ENCODE measurements at places on chromosomes 2 and 18.
A peak's percentile ranks its signal among the peaks of the same experiment; 100 is the strongest.

GRCh38 chr2:172564376-172564775 is 8.5 kb downstream of the PDK1 start:
- DNase-seq, result no peak

DNA sequence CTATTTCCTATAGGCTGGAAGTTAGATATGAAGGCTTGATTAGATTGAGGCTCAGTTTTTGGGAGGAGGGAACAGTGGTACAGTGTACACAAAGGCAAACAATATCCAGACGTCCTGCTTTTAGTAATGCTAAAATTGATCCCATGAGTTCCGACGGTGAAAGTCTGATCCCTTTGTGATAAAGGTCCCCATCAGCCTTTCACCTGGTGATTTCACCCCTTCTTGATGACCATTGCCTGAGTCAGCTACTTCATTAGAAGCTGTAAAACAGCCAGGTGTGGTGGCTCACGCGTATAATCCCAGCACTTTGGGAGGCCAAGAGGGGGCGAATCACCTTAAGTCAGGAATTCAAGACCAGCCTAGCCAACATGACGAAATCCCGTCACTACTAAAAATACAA is 29.7 kb downstream of the TWSG1 start:
- no peak for DNase-seq

GRCh38 chr2:132662732-132663131 is 7.3 kb downstream of the LYPD1 start:
- DNase-seq, result no peak

DNA sequence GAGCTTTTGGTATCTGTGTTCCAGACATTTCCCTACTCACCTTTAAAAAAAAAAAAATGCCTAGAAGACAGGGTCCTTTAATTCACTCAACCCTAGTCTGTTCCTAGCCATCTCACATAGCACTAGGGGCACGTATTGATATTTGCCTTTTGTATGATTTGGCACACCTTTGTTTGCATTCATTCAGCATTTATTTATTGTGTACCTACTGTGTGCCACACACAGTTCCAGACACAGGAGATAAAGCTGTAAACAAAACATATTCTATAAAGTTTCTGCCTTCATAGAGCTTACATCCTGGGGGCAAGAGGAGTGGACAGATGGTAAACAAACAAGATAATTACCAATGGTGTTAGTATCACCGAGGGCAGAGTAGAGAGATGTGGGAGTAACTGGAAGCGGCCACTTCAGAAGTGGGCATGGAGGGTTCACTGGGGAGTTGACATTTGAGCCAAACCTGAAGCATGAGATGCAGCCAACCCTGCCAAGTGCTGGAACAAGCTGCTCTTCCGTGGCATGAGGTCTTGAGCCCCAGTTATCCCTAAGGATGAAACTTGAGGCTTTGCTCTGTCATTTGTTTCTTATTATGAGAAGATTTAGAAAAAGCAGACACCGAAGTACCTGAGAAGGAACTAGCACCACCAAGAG is 18.2 kb downstream of the MAPRE2 start:
- no peak for DNase-seq

DNA sequence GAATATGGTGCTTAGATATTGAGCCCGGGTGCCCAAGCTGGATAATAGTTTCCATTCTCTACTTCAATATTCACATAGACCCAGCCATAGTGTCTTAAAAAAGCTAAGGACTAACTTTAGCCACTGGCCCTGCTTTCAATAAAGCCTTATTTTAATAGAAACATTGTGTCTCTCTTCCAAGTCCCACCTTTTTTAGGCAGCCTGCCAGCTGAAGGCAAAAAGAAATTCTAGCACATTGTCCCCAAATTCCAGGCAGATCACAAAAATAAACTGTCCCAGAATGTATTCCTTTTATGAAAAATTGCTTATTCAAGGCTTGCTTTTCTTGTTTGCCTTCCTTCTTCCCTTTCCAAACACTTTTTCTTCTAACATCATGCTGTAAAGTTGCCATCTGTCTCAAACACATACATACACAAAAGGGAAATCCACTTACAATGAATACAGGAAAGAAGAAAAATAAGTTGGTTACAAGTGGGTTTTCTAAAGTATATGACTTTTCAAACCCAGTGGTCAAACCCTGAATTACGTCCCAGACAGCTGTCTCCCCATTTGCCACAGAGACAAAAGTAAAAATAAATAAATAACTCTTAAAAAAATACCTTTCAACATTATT is 778.5 kb downstream of the BCL11A start:
- DNase-seq, result no peak

GRCh38 chr2:176854062-176854461 is 358.5 kb upstream of the HNRNPA3 start:
- DNase-seq, result no peak

- DNase-seq, result no peak
Measured at GRCh38 chr18:47175283-47175897, 774 bp downstream of the IER3IP1 start.

- DNase-seq, result no peak
Measured at GRCh38 chr18:3852321-3852720, 402.3 kb downstream of the TGIF1 start.

- no peak for DNase-seq
Measured at GRCh38 chr18:78753240-78753639, 226.4 kb upstream of the SALL3 start.

DNA sequence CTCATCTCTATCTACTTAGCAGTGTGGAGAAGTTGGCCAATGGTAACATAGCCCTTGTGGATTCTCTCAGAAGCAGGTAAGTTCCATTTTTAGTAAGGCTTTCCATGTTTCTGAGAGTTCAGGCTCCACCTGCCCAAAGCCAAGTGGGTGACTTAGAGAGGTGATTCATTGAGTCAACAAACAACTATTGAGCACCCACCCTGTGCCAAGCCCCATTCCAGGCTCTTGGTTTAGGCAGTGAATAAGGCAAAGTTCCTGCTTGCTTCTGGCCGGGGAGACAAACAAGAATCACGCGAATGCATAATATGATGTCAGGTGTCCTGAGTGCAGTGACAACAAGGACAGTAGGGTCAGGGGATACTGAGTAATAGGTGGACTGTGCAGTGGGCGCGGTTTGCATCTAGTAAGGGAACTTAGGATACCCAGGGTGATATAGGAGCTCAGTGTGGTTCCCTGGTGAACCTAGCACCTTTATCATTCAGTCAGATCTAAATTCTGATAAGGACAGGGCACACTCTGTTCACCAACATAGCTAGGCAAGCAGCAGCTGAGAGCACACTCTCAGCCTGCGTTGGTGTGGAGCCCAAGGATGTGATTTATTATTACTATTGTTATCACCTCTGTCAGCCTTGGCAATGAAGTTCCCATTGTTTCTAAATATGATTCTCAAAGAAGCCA is 31.7 kb upstream of the KCTD1 start:
- DNase-seq, result no peak

- no peak for DNase-seq
Measured at GRCh38 chr18:35620765-35621164, 39.2 kb downstream of the GALNT1 start.

GRCh38 chr2:227106845-227107759 is 56.9 kb downstream of the COL4A4 start:
- DNase-seq, result no peak

DNA sequence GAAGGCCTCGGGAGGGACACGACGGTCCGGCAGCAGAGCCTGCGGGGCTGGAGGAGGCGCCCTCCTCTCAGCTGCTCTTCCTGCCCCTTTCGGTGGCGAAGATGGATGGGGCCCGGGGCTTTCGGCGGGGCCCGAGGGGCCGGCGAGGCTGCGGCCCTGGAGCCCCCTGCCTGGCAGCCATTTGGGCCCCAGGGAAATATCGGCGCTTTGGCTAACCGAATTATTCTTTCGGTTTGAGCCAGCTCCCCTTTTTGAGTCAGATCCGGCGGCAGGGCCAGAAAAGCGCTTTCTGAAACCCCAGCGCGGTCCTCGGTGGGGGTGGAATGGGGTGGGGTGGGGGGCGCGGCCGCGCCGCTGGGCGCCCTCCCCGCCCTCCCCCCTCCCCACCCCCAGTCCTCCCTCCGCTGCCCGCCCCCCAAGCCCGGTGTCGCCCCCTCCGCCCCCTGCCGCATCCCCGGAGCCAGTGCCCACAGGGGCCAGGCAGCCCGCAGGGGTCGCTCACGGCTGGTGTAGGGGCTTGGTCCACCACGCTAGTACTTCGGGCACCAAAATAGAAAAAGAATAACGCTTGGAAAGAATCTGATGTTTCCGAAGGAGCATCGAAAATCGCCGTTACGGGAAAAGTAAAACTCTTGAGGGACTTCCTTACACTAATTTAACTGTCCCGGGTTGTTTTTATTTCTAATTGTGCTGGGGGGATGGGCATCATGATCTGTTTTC is 9.1 kb upstream of the ARID5A start:
- peak; percentile 31 for DNase-seq

GRCh38 chr2:237261327-237261726 is 152.6 kb downstream of the COL6A3 start:
- DNase-seq, result no peak

GRCh38 chr2:61456070-61456745 is 14.7 kb downstream of the USP34 start:
- no peak for DNase-seq

DNA sequence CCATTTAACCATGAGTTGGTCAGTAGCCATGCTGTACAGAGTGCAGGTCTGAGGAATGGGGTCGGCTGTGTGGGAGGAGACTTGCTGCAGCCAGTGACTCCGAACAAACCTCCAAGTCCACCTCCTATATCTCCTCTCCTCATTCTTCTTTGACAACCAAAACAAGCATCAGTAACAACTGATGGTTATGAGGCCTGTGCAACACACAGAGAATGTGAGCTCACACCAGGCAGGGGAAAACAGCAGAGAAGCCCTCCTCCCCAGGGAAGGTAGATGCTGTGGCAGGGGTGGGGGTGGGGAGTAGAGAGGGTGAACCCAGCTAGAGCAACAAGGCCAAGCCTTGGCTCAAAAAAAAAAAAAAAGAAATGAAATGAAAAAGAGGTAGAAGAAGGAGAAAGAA is 12.3 kb upstream of the CNGA3 start:
- DNase-seq, result no peak

DNA sequence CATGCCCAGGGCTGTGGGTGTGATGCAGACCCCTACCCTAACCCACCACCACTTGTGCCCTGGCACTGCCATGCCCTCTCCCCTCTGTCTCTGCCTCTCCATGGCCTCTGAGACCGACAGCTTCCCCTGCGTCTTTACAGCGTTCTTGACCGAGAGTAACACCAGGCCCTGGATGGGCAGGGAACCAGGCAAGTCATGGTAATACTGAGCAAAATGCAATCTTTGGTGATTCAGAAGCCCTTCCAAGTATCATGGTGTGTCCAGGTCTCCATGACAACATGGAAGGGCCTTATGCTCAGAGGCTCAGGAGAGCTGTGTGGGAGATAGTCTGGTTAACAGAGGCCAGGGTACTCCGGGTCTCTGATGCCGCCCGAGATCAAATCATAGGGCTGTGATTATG is 176.1 kb downstream of the KLHL29 start:
- no peak for DNase-seq

- no peak for DNase-seq
Measured at GRCh38 chr2:160266037-160266551, 66.0 kb upstream of the ITGB6 start.

DNA sequence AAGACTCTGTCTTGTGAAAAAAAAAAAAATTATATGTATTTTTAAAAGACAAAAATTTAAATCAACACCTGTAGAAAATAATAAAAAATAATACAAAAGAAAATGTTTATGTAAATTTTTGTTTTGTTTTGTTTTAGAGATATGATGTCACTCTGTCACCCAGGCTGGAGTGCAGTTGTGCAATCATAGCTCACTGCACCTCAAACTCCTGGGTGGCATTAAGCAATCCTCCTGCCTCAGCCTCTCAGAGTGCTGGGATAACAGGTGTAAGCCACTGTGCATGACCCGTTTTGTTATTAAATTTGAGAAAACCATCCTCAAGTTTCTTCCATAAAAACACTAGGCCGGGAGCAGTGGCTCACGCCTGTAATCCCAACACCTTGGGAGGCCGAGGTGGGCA is 56.2 kb upstream of the B3GNT7 start:
- no peak for DNase-seq

- no peak for DNase-seq
Measured at GRCh38 chr2:53786352-53786704, 425 bp downstream of the ASB3 start.

All from activated CD8-positive, alpha-beta memory T cell treated with anti-CD3 and anti-CD28 coated beads for 4 hours (primary cell).